AG20443 (cell line): ENCODE measurements at places on chromosomes 11 and 22.

GRCh38 chr11:47078751-47079521, 97.7 kb downstream of the ARFGAP2 start:
- peak; percentile 16 for DNase-seq

DNA sequence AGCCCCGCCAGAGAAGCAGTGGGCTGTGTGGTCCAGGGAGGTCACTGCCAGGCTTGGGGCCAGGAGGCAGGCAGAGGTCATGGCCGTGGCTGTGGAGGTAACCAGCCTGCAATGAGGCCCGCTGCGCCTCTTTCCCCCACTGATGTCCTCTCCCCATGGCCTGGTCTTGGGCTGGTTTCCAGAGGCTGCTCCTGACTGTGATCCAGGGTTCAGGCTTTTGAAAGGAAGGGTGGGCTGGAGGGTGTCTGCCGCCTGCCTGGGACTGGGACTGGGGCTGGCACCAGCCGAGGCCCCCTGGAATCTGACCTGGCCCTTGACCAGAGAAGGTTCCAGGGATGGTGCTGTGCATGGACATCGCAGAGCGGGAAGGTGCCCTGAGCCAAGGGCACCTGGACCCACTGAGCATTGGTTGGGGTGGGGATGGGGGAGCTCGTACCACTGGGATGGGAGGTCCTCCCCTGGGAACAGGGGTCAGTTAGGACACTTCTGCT, 59.6 kb upstream of the THY1 start:
- DNase-seq: no peak

- DNase-seq: no peak
Observed at GRCh38 chr11:121996574-121996973, 119.4 kb downstream of the BLID start.

GRCh38 chr11:92964471-92964870, 5.0 kb upstream of the MTNR1B start:
- DNase-seq: no peak

DNA sequence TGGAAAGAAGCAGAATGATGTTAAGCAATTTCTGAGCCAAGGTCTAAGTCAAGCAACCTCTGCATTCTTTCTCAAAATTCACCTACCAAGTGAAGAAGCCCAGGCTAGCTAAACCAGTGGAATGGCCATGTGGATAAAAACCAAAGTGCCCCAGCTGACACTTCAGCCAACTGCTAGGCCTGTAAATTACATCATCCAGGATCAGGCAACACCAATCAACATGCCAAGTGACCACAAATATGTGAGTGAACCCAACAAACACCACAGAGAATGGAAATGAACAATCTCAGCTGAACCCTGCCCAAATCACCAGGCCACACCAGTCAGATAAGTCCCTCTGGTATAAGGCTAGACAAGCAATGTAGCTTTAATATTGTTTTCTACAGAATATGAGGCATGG, 25.1 kb upstream of the FJX1 start:
- DNase-seq: peak; percentile 93

DNA sequence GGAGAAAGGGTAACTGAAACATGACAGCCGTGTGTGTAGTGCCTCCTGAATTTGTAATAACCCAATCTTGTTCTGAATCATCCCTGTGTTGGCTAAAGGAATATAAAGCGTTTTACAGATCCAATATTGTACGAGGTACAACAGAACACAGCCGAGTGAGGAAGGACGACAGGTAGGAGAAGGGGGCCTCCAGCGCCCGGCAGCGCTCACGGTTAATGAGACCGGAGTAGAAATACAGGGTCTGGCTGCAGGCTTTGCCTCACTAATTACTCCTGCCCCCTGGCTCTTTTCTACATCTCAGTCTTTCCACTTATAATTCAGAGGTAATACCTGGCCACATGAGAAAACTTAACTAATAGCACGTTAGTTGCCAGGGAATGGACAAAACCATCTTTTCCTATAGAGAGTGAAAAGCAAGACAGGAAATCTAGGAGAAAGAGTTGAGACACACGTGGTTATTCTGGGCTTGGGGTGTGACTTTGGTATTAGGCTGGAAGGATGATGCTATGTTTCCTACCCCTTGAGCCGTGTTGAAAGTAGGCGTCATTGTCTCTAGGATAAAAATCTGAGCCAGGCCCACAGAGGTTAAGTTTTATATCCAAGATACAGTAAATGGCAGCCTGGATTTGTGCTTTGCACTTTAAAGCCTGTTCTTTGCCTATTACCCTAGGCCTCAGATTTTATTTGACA, 54.1 kb downstream of the GRIK4 start:
- DNase-seq: no peak

- no peak for DNase-seq
Observed at GRCh38 chr22:22164541-22165272, 79.9 kb upstream of the VPREB1 start.

DNA sequence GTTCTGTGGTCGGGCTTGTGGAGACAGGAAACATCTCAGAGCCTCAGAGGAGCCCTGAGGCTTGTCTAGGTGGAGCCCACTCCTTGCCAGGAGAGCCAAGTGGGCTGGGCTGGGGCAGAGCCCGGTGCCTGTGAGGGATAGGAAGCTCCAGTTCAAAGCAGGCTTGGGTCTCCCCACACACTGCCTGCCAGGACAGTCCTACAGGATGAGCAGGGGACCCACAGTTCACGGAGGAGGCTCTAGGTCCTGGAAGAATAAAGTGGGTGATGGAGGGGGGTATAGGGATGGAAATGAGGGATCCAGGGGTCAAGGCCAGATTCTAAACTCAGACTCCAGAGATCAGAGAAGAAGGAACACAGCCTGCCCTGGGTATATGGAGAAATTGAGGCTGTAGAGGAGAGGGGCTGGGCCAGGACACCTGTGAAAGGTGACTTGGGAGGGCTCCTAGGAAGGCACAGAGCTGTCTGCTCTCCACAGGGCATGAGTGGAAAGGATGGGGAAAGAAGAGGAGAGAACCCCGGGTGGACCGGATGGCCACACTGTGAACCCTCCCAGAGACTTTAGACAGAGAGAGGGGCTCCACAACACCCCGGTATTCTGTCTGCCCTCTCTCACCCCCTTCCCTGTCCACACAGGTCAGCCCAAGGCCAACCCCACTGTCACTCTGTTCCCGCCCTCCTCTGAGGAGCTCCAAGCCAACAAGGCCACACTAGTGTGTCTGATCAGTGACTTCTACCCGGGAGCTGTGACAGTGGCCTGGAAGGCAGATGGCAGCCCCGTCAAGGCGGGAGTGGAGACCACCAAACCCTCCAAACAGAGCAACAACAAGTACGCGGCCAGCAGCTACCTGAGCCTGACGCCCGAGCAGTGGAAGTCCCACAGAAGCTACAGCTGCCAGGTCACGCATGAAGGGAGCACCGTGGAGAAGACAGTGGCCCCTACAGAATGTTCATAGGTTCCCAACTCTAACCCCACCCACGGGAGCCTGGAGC, 7.4 kb downstream of the IGLL5 start:
- no peak for DNase-seq

GRCh38 chr11:120256178-120256577, 16.2 kb downstream of the POU2F3 start:
- DNase-seq: no peak

DNA sequence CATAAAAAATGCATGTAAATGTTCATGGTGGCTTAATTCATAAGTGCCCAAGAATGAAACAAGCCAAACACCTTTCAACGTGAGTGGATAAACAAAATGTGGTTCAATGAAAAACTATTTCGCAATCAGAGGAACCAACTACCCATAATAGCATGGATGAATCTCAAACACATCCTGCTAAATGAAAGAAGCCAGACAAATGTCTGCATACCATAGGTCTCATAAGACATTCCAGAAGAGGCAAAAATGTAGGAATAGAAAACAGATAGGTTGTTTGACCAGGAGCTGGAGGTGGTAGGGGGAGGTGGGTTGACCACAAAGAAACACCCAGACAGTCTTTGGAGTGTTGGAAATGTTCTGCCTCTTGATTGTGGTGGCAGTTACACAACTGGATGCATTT, 13.2 kb upstream of the OSBPL5 start:
- DNase-seq: no peak

DNA sequence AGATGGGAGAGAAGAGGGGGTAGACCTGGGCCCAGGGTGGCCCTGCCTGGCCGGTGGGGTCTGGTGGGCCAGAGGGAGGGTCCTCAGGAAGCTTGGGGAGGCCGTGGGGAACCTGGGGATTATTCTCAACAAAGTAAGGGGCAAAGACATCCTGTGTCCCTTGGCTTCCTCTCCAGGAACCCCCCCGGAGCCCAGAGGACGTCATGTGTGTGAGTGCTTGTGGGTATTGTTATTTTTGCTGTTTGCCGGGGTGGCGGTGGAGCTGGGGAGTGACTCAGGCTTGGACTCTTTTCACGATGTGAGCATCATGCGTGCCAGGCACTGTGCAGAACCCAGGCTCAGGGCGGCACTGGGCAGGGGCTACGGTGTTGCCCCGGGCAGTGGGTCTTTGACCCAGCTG, 982 bp upstream of the SHANK3 start:
- DNase-seq: peak; percentile 29

DNA sequence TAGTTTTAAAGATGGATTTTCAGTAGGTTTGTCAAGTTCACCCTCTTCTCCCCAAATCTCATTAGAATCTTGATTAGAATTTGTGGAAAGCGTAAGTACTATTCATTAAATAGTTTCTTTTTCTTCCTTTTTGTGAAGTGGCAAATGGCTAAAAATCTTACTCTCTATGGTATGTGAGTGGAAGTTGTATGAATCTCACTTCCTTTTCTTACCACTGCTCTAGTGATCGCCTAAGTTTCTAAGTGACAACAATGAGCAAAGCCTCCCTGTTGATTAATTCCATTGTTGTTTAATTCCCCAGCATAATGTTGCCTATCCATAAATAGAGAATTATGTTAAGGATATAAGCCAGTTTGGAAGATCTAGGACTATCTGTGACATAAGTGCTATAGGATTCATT, 82.7 kb downstream of the PGR start:
- no peak for DNase-seq

- no peak for DNase-seq
Observed at GRCh38 chr11:134838708-134839107, 426.7 kb upstream of the B3GAT1 start.

- DNase-seq: no peak
Observed at GRCh38 chr11:68741463-68741862, 9.9 kb downstream of the TESMIN start.

GRCh38 chr11:1073261-1073724, 1.4 kb upstream of the MUC2 start:
- DNase-seq: peak; percentile 86

DNA sequence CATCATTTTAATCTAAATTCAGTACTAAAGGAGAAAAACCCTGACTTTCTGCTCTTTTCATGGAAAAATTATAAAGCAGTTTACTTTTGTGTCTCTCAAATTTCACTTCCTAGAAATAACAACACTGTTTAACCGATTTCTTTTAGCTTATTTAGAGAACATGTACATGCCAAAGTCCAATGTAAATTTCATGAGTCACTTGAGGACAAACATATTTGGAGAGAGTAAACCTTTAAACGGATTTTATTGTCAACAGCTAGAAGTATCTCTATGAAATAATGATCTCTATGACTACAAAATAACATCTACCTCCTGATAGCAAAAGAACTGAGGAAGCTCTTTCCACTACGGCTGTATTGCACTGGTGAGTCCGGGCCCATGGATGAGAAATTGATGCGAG, 46.3 kb upstream of the SLC22A25 start:
- DNase-seq: no peak

DNA sequence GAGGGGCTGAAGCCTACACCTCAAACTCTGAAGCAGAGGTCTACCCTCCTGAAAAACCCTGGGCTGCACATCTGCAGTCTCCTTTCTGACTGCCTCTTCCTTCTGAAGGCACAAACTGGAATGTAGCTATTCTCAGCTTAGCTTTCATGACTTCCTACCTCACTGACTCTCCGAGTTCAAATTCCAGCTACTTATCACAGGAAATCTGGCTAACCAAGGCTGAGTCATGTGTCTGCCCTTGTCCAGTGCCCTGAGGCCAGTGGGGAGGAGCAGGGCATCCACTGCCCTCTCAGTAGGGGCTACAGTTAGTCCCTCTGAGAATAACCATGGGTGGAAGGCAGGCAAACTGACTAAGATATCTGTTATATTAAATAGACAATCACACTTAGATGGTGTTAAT, 29.2 kb downstream of the PDGFD start:
- DNase-seq: peak; percentile 45

- DNase-seq: no peak
Observed at GRCh38 chr22:18029686-18030267, 5.4 kb upstream of the MICAL3 start.

- DNase-seq: no peak
Observed at GRCh38 chr11:73321604-73322381, 13.7 kb downstream of the ARHGEF17 start.

GRCh38 chr22:47814474-47814873, 1052.0 kb downstream of the TBC1D22A start:
- no peak for DNase-seq

DNA sequence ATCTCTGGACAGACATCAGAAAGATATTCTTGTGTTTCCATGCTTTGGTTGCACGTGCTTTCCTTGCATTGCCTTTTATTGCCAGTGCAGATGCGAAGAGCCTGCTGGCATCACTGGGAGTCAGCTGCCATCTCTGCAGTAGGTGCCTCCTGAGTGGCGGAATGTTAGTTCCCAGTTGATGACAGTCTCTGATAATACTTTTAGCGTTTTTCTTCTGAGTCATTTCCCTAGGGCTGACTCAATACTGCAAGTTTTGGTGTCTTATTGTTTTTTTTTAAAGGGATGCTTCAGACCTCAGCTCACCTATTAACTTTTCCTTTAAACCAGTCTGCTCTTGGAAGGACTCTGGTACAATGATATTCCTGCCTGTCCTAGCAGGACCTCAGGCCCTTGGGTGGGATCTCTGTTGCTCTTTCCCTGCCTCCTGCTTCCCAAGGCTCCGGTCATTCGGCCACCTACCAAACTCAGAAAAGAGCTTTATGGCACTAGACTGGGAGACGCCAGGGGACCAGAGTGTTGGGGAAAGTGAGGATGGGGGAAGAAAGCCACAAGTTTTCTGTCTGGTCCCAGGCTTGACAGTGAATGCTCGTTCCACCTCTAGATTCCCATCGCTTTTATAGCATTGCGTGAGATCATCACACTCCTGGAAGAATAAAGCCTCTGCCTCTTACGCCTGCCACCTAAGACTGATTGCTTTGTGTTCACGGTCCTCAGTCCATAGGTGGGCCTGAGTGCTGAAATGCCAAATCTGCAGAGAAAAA, 308.7 kb downstream of the DDX10 start:
- DNase-seq: peak; percentile 81

DNA sequence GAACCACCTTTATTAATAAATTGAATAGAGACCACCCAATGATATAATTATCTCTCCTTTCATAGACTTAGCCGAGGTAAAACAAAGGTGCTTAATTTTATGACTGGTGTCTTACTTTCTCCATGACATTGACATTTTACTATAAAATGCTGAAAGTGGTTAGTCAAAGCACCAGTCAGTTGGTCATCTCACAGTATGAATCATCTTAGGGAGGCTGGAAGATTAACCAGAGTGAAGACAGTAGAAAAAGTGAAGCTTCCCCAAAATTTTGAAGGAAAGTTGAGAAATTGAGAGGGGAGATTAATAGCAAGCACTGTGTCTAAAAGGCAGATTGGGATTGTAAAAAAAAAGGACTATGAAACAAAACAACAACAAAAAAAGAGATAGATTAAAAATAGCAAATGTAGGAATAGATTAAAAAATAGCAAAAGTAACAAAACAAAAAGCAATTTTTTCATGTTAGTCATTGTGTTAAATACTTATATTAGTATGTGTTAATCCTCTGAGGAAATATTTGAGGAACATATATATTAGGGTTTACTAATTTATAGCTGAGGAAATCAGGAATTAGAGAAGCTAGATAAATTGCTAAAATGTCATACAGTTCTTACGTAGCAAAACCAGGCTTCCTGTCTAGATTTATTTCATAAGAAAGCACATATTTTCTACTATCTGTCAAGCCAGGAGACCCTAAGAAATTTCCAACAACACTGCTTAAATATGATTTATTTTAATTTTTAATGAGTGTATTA, 557.3 kb upstream of the ANO5 start:
- no peak for DNase-seq
